ENCODE measurements at places on chromosomes 2 and 18.

DNA sequence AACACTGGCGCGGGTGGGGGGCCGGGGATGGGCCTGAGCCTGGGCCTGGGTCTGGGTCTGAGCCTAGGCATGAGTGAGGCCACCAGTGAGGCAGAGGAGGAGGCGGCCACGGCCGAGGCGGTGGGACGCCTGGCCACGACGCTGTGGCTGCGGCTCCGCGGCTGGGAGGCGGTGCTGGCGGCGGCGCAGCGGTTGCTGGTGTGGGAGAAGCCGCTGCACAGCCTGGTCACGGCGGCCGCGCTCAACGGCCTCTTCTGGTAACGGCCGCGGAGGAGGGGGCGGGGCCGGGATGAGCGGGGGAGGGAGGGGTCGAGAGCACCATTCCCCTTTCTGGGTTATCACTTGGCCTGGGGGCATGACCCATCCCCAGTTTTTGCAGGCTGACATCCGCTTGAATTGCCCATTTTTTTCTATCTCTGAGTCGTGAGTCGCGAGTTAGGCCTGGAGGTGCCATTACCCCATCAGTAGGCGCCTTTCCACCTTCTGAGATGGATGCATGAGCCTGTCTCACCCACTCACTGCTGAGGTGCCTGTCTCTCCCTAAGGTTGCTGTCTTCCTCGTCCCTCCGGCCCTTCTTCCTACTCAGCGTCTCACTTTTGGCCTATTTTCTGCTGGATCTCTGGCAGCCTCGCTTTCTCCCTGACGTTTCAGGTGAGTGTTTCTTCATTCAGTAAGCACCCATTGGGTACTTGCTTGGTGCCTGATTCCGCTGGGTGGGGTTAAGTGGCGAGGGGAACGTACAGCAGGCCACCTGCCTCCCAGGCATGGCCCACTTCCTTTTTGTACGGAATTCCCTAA, 501 bp downstream of the RETREG2 start:
- DNase-seq, result peak; percentile 30

GRCh38 chr2:25419678-25420242, 78.0 kb upstream of the DNMT3A start:
- no peak for DNase-seq

- DNase-seq, result no peak
Measured at GRCh38 chr2:160892204-160892603, 268.0 kb upstream of the TANK start.

- no peak for DNase-seq
Measured at GRCh38 chr2:20235655-20236305, 10.8 kb upstream of the SDC1 start.

- no peak for DNase-seq
Measured at GRCh38 chr2:169002161-169002738, 28.9 kb downstream of the ABCB11 start.

GRCh38 chr2:213085538-213085937, 65.9 kb downstream of the IKZF2 start:
- DNase-seq, result no peak

DNA sequence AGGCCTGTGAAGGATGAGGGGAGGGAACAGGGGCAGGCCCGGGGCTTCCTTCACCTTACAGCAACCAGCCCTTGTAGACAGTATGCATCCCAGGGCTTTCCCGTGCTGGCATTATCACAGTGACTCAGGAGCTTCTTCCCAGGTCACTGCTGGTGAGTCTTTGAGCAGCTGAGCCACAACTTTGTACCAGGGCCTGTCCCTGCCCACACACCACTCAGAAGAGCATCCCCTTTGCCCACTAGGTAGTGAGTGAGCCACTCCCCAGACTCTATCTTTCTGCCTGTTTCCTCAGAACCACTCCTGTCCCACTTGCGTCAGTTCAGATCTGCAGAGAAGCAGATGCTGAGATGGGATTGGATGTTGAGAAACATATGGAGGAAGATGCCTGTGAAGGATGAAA, 69.6 kb upstream of the ALPP start:
- no peak for DNase-seq

All from stimulated activated CD4-positive, alpha-beta T cell treated with anti-CD3 and anti-CD28 coated beads, Interleukin-12 subunit alpha, Interleukin-12 subunit beta, amount 100 ng/mL, for 24 hours (primary cell).